ENCODE measurements at places on chromosomes 2 and 18.

DNA sequence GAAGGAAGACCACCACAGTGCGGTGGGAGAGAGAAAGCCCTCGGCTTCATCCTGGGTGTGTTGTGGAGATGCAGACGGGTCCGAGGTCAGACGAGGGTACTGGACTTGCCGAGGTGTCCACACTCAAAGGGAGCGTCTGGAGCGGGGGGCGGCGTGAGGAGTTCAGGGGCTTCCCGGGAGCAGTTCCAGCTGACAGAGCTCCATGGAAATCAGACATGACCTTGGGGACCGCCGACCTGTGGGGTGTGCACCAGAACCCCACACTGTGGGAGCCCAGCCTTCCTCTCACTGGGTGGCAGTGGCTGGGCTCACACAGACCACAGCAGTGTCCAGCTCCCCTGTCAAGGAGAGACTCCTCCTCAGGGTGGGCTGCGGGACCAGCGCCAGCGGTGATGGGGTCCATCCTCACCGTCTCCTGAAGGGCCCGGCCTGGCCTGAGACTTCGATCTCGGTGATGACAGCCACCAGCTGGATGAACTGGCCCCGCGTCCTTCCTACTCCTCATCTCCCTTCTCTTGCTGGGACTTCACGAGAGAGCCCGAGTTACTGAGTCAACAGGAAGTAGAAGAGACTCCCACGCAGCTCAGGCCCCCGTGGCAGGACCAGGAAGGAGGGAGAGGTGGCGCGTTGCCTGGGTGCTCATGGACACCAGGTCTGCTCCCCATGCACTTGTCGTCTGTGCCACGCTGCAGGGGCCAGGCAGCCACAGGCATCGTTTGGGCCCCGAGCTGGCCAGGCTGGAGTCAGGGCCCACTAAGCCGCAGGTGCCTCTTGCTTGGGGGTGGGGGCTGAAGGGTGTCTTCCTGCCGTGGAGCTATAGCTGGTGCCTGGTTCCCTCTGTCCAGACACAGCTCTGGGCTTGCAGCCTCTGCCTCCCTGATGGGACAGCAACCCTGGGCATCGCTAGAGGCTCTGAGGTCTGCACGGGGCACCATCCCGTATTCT lies 101.9 kb upstream of the CTDP1 start:
- no peak for DNase-seq

GRCh38 chr18:32093102-32093511 lies 1.4 kb downstream of the RNF138 start:
- DNase-seq = peak; percentile 31

DNA sequence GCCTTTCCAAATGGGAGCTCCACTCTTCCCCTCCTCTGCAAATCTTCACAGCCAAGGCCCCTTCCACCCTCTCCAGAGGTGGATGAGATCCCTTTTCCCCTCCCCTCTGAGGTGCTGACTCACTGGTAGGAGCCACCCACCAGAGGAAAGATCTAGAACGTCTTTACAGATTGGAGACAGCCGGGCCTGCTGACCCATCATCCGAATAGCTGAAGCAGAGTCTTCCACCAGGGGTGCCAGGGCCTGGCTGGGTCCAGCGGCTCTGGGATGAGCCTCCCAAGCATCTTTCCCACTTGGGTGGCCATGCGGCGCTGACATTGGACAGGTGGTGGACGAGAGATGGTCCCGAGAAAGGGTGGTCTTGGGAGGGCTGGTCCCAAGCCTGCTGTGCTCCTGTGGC lies 9.0 kb downstream of the ERFE start:
- DNase-seq = no peak

DNA sequence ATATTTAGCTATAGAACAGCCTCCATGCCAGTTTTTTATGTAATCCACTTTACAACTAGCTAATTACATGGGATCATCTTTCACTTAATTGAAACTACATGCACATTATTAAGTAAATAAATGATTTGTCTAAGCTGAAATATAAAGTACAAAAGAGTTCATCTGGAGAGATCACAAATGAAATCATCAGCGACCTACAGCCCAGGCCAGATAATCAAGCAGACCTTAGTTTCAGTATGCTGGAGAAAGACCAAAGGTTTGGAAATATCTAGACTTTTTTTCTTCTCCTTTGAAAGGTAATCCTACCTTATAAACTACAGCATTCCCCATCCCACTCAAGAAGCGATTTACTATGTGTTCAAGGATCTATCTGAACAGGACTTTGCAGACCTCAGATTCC lies 26.5 kb downstream of the FIGN start:
- no peak for DNase-seq

- no peak for DNase-seq
These were observed 47.6 kb upstream of the TSPYL6 start for GRCh38 chr2:54303631-54304030.

- no peak for DNase-seq
These were observed 47.3 kb upstream of the FZD7 start for GRCh38 chr2:201986463-201986735.

GRCh38 chr2:233059797-233060500 lies at the start of gene INPP5D:
Gene INPP5D (plus strand): TSS chr2:233060342. CDS start chr2:233060479, 137 bp downstream.
- no peak for DNase-seq

DNA sequence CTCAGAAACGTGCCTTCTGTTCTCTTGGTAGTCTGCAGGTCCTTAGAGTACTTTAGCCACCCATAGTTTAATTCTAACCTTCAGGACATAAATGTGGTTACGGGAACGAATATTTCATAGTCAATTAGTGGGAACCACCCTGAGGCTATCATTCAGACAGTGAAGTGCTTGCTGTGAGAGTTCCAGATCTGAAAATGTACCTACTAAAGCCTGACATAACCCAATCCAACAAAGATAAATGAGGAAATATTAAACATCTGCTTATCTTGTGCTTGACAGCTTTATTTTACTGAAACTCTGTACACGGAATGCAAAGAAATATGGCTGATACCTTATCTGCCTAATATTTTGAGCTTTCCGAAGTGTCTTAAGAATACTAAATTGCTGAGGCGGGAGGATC lies 43.0 kb downstream of the RAB27B start:
- DNase-seq = no peak

- no peak for DNase-seq
These were observed 43.4 kb downstream of the PLEKHA3 start for GRCh38 chr2:178523596-178524134.

DNA sequence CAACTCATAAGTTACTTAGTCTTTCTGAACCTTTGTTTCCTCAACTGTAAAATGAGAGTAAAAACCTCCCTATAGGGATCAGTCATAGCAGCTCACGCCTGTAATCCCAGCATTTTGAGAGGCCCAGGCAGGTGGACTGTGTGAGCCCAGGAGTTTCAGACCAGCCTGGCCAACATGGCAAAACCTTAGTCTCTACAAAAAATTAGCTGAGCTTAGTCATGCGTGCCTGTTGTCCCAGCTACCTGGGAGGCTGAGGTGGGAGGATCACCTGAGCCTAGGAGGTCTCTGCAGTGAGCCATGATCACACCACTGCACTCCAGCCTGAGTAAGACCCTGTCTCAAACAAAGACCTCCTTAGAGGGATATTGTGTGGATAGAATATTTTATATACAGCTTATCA lies 2.3 kb downstream of the GPR155 start:
- DNase-seq = no peak

DNA sequence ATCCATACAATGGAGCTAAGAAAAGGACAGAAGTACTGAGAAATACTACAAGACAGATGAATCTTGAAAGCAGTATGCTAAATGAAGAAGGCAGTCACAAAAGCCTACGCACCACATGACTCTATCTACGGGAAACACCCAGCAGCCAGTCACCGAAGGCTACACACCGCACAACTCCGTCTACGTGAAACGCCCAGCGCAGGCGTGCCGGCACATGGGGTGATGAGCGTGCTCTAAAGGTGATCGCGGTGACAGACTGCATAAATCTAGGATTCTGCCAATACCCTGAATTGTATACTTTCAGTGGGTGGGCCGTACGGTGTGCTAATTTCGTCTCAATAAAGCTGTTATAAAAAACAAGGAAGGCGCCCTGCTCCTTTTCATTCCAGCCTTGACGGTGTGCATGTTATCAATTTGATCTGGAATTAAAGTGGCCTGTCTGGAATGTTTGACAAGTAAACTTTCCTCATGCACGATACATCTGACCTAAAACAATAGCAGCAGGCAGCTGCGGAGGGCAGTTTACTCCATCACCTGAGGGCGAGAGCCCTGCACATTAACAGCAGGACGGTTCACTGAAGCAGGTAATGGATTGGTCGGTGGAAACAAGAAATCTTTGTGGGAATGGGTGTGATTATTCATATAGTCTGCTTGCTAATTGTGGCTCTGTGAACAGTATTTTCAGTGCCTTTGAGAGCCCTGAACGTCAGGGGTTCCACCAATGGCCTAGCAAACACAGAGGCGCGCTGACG lies 86.2 kb upstream of the SALL3 start:
- DNase-seq = no peak

- DNase-seq = no peak
These were observed 79.2 kb downstream of the PTPRM start for GRCh38 chr18:7646174-7646886.

DNA sequence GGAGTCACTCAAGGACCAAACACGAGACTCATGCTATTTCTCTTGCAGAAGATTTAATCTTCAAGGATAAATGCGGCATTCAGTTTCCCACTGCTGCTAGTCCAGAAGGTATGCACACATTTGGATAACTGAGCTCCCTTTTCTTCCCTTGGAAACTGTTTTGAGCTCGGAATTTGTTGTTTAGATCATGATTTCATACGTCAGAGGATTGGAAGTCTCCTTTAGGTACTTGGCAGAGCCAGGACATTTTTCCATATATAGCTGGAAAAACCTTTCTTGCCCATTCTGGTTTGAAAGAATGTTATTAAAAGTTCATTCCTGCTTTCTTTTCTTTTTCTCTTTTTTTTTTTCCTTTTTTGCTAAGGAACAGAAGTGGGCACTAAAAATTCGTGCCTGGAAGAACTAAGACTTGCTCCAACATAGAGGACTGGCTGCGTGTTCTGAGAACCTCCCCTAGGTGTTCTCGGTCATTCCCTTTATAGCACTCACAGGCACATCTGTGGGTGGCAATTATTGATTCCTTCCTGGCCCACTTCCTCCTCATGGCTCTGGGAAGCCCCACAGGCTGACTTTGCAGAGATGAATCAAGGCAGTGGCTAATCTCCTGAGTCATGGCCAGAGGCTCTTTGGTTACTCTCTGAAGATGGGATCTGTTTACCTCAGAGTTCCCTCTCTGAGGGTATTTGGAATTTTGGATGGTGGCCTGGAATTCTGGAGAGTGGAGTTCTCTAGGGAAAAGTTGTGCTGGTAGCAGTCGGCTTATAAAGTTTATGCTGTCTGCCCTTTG lies 104.8 kb downstream of the PLCL1 start:
- DNase-seq = peak; percentile 81

DNA sequence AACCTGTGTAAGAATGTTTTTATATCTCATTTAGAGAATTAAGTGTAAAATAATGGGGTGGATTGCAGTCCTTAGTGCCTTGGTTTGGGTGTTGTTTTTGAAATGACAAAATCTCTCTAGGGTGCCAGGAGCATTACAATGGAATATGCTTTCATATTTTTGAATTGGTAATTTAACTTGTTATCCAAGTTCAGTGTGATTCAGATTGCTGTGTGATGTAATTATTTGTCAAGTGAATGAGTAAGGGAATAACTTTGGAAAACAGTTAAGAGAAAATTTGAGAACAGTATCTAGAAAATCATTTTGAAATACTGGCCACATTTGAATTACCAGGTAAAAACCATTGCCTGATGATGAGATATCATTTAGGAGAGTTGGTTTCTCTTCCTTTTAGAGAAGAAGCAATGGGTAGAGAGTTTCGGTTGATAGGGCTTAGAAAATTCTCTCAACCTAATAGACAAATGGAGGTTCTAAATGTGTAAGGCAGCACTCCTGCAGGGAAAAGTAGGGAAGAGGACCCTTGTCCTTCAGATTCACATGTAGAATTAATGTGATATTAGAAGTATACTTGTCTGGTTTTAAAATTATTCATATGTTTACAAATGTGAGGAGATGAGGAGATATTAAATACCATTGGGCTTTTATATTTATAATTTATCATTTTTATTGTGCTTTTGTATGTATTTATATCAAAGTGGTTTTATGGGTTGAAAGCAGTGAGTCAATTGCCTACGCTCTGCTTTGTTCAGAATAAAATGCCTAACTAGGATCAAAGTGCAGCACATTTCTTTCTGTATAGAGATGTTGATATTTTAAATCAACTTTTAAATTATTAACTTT lies 124.8 kb downstream of the PHLPP1 start:
- DNase-seq = no peak

Measured in GM04504 (cell line).